ENCODE measurements at places on chromosomes 6 and 20.
A peak's percentile ranks its signal among the peaks of the same experiment; 100 is the strongest.

- no peaks in the 10 kb centered on the region for H3K36me3 ChIP-seq
- peaks cover 10% of the 10 kb centered on the region for H3K4me1 ChIP-seq
- no peak overlapping the region for H3K27ac ChIP-seq
- peaks cover 22% of the 10 kb centered on the region for H3K27me3 ChIP-seq
- H3K4me3 ChIP-seq, result peak overlapping the region; percentile 63
These were observed 60.4 kb downstream of the SRC start for GRCh38 chr20:37406010-37406998.

DNA sequence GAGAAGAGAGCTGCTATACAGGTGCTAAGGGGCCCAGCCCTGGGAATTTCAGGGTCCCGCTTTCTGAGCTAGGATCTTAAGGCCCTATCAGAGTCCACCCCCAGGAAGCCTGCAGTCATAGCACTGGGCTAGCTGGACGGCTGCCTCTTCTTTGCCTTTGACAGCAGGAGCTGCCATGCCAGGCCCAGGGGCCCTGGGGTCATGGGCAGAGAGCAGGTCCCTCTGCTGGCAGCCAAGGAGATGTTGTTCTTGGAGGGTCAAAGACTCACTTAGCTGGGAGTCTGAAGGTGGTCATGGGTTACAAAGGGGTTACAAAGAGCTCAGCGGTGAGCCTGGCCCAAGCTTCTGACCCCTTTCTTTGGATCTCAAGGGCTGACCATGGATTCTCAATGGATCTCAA, 52.7 kb downstream of the RPP21 start:
- H3K27me3 ChIP-seq, result peaks cover 44% of the 10 kb centered on the region
- H3K36me3 ChIP-seq, result no peaks in the 10 kb centered on the region
- H3K4me3 ChIP-seq, result no peak overlapping the region
- H3K27ac ChIP-seq, result no peak overlapping the region
- DNase-seq, result no peak
- no peaks in the 10 kb centered on the region for H3K4me1 ChIP-seq

GRCh38 chr6:36035225-36035624, 7.6 kb downstream of the MAPK14 start:
- peaks cover 17% of the 10 kb centered on the region for H3K36me3 ChIP-seq
- no peak overlapping the region for H3K27ac ChIP-seq
- DNase-seq, result no peak
- peaks cover 42% of the 10 kb centered on the region for H3K4me1 ChIP-seq
- no peak overlapping the region for H3K4me3 ChIP-seq
- H3K27me3 ChIP-seq, result no peaks in the 10 kb centered on the region

GRCh38 chr6:2215342-2215741, 30.1 kb downstream of the GMDS start:
- no peak overlapping the region for H3K27ac ChIP-seq
- DNase-seq, result no peak
- H3K4me3 ChIP-seq, result no peak overlapping the region
- peaks cover 5% of the 10 kb centered on the region for H3K4me1 ChIP-seq
- H3K36me3 ChIP-seq, result peaks cover 2% of the 10 kb centered on the region
- no peaks in the 10 kb centered on the region for H3K27me3 ChIP-seq

DNA sequence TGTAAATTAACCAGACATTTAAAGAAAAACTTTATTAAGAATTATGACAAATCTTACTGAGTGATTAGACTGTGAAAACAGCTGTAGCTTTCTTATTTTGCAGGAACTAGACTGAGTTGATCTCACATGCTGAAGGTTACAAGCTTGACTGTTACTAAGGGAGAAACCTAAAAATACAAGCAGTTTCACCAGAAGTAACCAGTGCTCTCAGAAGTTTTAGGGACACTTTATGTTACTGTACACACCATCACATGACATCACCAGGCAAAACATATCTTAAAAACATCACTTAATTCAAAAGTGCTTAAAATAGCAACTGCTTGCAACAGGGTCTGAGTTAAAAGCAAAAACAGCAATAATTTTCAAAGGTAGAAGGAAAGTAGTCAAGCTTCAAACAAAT, 5.4 kb downstream of the FBXO30 start:
- peaks cover 15% of the 10 kb centered on the region for H3K4me1 ChIP-seq
- H3K36me3 ChIP-seq, result peaks cover 27% of the 10 kb centered on the region
- no peak for DNase-seq
- H3K27ac ChIP-seq, result no peak overlapping the region
- H3K27me3 ChIP-seq, result no peaks in the 10 kb centered on the region

DNA sequence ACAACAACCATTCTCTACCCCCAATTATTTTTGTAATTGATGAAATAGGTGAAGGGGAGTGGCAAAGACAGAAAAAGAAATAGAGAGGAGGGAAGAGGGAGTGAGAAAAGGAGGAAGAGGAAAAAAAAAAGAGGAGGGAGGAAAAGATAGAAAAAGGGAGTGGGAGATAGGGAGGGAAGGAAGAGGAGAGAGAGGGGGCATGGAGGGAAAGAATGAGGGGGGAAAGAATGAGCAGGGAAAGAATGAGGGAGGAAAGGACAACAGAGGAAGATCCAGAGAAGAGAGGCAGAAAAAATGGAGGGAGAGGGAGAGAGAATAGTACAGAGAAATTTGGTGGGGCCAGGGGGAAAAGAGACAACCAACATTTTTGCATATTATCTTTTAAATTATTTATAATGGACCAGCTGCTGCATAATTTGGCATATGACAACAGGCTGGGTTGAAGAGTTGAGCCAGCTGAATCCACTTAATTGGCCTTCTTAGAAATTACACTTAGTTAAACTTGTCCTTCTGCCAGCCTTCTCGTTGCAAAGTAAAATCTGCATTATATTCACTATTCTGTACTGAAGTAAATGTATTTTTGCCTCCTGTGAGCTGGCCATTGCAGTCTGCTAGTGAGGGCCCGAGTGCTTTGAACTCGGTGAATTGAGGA, 101.0 kb downstream of the ARHGAP18 start:
- H3K36me3 ChIP-seq, result peaks cover 11% of the 10 kb centered on the region
- no peaks in the 10 kb centered on the region for H3K4me1 ChIP-seq
- no peak for DNase-seq
- H3K27ac ChIP-seq, result peak overlapping the region; percentile 36
- H3K27me3 ChIP-seq, result no peaks in the 10 kb centered on the region
- no peak overlapping the region for H3K4me3 ChIP-seq

GRCh38 chr20:24678351-24679106, 209.1 kb downstream of the SYNDIG1 start:
- H3K4me1 ChIP-seq, result no peaks in the 10 kb centered on the region
- DNase-seq, result no peak
- H3K27ac ChIP-seq, result no peak overlapping the region
- H3K27me3 ChIP-seq, result no peaks in the 10 kb centered on the region
- no peak overlapping the region for H3K4me3 ChIP-seq
- no peaks in the 10 kb centered on the region for H3K36me3 ChIP-seq

DNA sequence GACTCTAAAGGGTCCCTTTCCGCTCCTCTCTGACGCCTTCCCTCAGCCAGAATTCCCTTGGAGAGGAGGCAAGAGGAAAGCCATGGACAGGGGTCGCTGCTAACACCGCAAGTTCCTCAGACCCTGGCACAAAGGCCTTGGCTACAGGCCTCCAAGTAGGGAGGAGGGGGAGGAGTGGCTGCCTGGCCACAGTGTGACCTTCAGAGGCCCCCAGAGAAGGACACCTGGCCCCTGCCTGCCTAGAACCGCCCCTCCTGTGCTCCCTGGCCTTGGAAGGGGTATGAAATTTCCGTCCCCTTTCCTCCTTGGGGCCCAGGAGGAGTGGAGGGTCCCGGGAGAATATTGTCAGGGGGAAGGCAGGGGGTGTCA, 2.7 kb downstream of the VEGFA start:
- H3K36me3 ChIP-seq, result peaks cover 13% of the 10 kb centered on the region
- H3K27ac ChIP-seq, result peak overlapping the region; percentile 93
- peak overlapping the region; percentile 98 for H3K4me3 ChIP-seq
- no peaks in the 10 kb centered on the region for H3K27me3 ChIP-seq
- no peak for DNase-seq

DNA sequence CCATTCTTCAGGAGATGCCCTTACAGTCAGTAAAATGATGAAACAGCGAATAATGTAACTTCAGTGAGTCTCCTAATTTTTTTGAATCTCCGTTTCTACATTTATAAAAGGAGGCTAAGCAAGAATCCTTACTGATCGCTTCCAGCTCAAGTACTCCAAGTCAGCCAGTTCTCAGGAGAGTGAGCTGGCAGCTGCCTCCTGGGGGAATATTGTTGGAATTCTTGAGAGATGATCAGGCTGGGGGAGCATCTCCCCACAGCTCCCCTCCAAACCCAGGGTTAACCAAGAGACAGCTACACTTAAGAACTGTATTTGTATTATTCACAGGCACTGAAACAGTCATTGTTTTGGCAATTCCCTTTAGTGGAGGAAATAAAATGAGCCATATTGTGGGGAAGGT, 89.1 kb upstream of the PCSK2 start:
- H3K27ac ChIP-seq, result no peak overlapping the region
- no peaks in the 10 kb centered on the region for H3K4me1 ChIP-seq
- H3K36me3 ChIP-seq, result no peaks in the 10 kb centered on the region
- DNase-seq, result no peak

- peaks cover 34% of the 10 kb centered on the region for H3K4me1 ChIP-seq
- peak; percentile 60 for DNase-seq
- no peaks in the 10 kb centered on the region for H3K27me3 ChIP-seq
- H3K27ac ChIP-seq, result peak overlapping the region; percentile 94
- peaks cover 15% of the 10 kb centered on the region for H3K36me3 ChIP-seq
- H3K4me3 ChIP-seq, result peak overlapping the region; percentile 76
These were observed 32.8 kb downstream of the GFOD1 start for GRCh38 chr6:13454286-13455221.

DNA sequence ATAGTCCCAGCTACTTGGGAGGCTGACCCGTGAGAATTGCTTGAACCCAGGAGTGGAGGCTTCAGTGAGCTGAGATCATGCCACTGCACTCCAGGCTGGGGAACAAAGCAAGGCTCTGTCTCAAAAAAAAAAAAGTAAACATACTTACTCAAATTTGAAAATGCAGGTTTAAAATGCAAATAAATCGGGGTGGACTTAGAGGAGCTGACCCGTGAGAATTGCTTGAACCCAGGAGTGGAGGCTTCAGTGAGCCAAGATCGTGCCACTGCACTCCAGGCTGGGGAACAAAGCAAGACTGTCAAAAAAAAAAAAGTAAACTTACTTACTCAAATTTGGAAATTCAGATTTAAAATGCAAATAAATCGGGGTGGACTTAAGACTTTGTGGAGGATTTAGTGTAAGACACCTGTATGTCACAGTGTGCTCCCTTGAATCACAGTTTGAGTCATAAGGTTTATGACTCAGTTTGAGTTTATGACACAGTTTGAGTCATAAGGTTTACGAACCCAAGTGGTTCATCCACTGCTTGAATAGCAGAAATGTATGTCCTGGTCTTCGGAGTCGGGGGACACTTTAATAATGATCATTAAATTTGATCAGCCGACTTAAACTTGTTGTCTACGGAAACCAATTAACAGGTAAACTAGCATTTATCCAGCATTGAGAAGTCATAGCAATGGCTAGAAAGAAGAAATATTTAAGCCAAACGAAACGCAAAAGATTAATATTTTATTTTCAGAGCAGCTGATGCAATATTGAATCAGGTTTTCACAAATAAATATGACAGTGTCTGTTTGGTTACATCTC, 6.8 kb upstream of the MRPS10 start:
- no peaks in the 10 kb centered on the region for H3K27me3 ChIP-seq
- no peaks in the 10 kb centered on the region for H3K36me3 ChIP-seq
- H3K27ac ChIP-seq, result no peak overlapping the region
- no peak overlapping the region for H3K4me3 ChIP-seq
- peaks cover 3% of the 10 kb centered on the region for H3K4me1 ChIP-seq
- DNase-seq, result no peak

GRCh38 chr6:167855825-167856425, 29.2 kb downstream of the AFDN start:
- H3K36me3 ChIP-seq, result peaks cover 3% of the 10 kb centered on the region
- peaks cover 20% of the 10 kb centered on the region for H3K27me3 ChIP-seq
- no peak overlapping the region for H3K4me3 ChIP-seq
- H3K27ac ChIP-seq, result no peak overlapping the region
- peaks cover 13% of the 10 kb centered on the region for H3K4me1 ChIP-seq
- DNase-seq, result no peak

DNA sequence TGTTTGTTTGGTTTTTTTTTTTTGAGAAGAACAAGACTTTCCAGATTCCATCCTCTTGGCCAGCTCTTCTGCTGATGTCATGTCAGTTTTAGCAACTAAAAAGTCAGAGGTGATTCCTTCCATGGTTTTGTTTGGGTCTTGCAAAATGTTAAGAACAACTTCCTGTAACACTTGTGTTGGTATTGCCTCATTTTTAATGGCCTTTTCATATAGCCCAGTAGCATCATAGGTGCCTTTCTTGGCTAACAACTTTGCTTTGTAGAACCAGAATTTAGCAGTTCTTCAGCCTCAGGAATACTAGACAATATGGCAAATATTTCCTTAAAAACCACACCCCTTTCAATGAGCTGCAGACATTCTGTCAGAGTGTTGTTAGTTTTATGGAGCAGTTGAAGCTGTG, 99.5 kb upstream of the SIRPG start:
- peaks cover 5% of the 10 kb centered on the region for H3K27me3 ChIP-seq
- no peak overlapping the region for H3K4me3 ChIP-seq
- H3K27ac ChIP-seq, result no peak overlapping the region
